KG1 (cell line): ENCODE measurements at places on chromosomes 3 and 15.
A peak's percentile ranks its signal among the peaks of the same experiment; 100 is the strongest.

DNA sequence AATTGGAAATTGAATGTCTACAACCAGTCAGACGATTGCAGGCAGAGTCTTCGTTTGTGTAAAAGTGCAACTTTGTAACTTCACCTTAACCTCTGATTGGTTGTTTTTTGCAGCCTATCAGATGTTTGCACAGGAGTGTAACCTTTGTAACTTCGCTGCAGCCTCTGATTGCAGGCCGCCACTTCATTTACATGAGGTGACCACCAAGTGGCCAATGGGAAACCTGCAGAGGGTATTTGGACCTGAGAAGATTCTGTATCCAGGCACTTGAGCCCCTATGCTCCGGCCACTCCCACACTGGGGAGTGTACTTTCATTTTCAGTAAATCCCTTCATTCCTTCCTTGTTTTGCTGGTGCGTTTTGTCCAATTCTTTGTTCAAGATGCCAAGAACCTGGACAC, 68.1 kb upstream of the PFN2 start:
- DNase-seq, result no peak

GRCh38 chr15:90400005-90400758, 12.1 kb downstream of the IQGAP1 start:
- DNase-seq, result peak; percentile 47

GRCh38 chr3:79154865-79155264, 612.9 kb downstream of the ROBO1 start:
- DNase-seq, result no peak

GRCh38 chr3:127746400-127747057, 73.8 kb downstream of the ABTB1 start:
- no peak for DNase-seq

- no peak for DNase-seq
Measured at GRCh38 chr3:191138937-191139336, 60.1 kb upstream of the OSTN start.

DNA sequence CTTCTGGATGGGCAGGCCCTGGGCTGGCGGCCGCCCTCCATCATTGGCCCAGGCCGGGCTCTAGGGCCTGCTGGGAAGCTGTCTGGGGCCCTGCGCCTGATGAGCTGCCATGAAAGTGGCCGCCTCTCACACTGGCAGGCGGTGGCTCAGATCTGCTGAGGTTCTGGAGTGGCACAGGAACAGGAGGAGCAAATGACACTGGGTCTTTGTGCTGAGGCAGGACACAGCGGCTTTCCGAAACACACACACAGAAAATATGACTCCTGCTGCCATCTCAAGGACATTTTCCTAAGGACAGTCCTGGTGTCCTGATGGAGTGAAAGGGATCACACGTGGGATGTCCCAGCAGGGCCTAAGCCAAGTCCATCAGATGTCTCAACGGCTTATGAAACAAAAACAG, 103.5 kb downstream of the NUP210 start:
- no peak for DNase-seq

- DNase-seq, result no peak
Measured at GRCh38 chr15:96181873-96182301, 148.6 kb upstream of the NR2F2 start.

- DNase-seq, result no peak
Measured at GRCh38 chr3:56469141-56469540, 874 bp upstream of the ERC2 start.

GRCh38 chr3:4326868-4327267, 23.7 kb downstream of the SETMAR start:
- no peak for DNase-seq

DNA sequence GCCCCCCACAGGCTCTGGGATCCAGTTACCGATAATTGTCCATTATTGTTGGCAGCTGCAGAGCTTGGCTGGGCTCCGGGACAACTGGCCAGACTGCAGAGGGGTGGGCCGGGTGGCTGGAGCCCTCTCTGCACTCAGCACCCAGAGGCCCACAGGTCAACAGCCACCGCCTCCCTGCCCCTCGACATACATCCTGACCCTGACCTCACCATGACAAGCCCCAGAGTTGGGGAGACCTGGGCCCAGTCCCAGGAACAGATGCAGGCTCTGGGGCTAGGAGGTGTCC, 22.4 kb downstream of the PTH1R start:
- no peak for DNase-seq

DNA sequence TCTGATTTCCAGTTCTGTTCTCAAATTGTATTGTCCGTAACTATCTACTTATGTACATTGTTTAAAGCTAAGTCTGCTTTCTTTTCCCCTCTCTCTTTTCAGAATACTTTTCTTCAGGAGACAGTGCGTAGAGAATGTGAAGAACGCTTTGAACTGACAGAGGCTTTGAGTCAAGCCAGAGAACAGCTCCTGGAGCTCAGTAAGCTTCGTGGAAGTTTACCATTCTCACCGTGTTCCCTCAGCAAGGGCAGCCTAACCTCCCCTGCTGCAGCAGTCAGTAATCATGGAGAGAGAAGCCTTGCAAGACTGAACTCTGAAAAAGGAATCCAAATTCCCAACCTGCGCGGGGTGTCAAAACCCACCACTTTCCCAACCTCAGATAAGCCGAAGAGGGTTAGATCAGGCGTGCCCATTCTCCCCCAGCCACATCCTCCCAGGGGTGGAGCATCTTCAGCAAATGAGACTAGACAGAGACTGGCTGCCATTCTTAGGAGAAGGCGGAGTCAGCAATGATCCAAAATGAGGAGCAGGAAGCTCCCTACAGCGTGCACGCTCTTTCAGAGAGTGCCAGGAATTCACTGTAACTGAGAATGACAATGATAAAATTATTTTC, 114.6 kb downstream of the CCNL1 start:
- no peak for DNase-seq

DNA sequence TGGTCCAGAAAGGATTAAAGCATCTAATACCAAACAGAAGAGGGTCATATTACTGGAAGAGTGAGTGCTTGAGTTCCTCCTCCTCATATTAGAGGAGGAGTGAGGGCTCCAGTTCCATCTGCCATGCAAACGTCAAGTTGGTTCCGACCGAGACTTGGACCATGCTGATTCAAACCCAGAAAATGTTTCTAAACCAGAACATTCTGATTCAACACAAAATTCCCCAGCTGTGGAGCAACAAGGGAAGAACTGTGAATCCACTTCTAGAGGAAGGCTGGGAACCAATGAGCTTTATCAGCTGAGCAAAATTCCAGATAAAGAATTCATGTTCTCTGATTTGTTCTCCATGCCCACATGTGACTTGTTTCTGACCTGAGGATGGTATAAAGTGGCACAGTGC, 135.6 kb upstream of the WNT5A start:
- DNase-seq, result no peak

DNA sequence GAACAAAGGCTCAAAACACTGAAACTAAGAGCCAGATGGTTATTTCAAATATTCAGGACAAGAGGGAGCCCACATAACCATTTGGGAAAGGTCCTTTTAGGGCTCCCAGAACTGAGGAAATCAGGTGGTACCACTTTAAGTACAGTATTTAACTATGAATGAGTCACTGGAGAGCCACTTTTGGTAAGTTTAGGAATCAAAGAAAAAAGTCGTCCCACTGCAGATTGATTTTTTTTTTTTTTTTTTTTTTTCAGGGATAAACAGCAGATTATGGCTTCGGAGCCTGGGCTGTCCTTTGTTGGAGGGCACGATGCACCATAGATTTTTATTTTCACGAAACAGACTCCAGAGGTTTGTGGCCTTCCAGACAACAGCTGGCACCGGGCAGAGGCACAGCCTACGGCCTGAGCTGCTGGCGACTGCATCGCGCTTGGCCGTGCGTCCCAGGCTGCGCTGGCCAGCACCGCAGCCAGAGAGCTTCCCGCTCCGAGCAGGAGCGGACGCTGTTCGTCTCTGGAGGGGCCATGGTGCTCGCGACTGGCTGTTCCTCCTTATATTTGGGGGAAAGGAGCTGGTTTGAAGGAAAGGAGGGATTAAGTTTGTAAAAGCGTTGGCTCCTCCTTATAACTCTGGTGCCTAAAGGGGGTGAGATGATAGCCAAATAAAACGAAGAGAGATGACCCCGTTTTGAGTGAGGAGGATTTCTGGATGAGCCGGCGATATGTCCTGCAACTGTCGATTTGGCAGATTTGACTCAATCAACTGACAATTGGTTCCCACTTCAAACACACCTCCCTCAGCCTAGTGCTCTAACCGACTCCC, 152.9 kb upstream of the GOLIM4 start:
- no peak for DNase-seq

GRCh38 chr3:128933922-128934253, 54.5 kb downstream of the ACAD9 start:
- no peak for DNase-seq

DNA sequence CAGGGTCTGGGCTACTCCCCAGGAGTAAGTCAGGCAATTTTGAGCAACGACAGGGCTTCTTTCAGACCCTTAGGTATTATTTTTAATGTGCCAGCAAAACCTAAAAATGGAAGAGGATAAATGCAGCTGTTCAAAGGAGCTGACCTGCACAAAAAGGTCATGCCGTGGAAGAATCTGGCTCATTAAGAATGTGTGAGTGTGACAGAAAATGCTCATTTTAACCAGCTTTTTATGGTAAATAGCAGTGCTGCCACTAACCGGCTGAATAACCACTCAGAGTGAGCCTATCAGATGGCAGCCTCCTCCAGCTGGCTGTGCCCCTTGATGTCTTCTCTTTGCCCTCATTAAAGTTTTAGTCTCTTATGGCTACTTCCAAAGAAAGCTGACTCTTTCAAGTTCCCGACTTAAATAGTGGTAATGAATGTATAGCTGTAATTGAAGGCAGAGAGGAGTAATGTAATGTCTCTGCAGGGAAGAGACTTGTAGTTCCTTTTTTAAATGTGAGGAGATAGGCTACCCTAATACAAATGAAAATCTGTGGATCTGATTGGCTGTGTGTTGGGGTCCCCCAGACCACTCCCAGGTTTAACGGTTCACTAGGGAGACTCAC, 9.5 kb upstream of the FSTL1 start:
- no peak for DNase-seq

DNA sequence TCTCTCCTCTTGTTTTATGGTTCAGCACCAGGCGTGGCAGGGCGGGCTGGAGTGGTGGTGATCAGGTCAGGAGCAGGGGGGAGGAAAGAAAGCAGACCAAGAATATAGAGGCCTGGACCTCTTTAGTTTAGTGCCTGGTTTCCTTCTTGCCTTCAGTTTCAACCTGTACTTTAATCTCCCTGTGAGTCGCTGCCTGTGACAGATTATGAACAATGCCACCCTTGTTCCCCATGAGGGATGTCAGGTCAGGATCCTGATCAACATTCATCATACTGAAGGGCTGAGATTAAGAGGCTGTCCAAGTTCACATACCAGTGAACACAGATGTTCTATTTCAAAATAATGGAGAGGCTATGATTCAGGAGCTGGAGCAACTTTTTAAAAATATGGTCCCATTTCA, 11.4 kb downstream of the ENTPD3 start:
- DNase-seq, result no peak

GRCh38 chr3:12990781-12991480, 82.3 kb downstream of the IQSEC1 start:
- no peak for DNase-seq

- DNase-seq, result no peak
Measured at GRCh38 chr3:149497966-149498670, 23.6 kb downstream of the TM4SF4 start.

GRCh38 chr3:115595611-115596275, 27.6 kb upstream of the GAP43 start:
- DNase-seq, result no peak

- no peak for DNase-seq
Measured at GRCh38 chr3:53230041-53230621, 25.7 kb downstream of the TKT start.

- no peak for DNase-seq
Measured at GRCh38 chr3:15256861-15257341, 50.9 kb downstream of the CAPN7 start.

GRCh38 chr15:96037584-96037983, 292.9 kb upstream of the NR2F2 start:
- DNase-seq, result peak; percentile 21

DNA sequence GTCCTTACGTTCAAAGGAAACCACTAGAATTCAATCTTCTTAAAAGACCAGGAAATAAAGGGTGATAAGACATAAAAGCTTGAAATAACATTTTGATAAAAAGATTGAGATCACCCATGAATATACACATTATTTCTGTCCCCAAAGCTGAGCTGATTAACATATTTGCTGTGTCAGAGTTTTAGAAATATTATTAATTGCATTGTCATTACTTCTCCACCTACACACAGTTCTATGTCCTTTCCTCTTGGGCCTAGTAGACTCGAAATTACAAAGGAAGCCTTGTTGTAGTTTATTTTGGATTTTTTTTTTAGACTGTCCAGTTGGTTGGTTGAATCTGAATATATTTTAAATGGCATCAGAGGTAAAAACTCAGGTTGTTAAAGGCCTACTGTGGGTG, 81.0 kb upstream of the NR2E3 start:
- DNase-seq, result no peak

- no peak for DNase-seq
Measured at GRCh38 chr15:45089712-45090373, 24.1 kb downstream of the DUOX2 start.

DNA sequence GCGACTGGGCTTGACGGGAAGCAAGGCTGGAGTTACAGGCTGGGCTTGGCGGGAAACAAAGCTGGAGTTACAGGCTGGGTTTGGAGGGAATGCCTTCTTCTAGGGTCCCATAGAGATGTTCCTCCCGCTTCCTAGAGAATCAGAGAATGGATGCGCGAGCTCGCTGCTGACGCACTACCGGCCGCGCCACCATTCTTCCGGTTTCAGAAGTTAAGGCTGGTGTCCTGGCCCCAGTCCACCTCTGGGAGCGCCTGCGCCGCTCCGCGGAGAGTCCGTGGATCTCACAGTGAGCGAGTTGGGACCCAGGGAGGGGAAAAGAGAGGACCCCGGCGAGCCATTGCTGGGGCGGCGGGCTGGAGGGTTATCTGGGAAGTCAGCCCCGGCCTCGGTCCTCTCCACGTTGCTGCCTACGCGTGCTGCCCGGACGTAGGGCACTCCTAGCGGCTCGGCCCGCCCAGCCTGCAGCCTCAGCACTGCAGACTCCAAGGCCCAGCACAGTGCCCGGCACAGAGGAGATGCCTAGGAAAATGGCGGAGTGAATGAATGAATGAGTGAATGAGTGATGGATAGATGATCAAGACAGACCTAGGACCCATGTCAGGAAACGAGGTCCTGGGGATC, at the start of gene ZNF502:
Gene ZNF502, plus strand, starts transcription at position 206 of the 621 bp plus-strand sequence. CDS start 7,602 bp downstream, outside the sequence.
- DNase-seq, result peak; percentile 48

DNA sequence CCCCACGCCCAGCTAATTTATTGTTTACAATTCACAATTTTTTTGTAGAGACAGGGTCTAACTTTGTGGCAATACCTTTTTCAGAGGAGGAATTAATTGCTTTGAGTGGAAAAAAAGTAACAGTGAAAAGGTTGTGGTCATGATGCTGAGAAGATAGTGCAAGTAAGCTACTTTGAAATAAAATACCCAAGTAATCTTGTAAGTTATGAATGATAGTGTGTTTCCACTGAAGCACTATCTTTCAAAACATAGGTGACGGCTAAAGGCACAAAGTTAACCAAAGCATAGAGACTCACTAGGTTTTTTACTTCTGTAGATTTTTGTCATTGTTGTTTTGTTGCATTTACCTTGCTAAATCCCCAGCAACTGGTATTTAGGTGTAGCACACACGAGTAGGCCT, 101.2 kb upstream of the C15orf61 start:
- DNase-seq, result no peak
